ENCODE measurements at places on chromosomes 5 and 9. TPM values are rescaled to one million over a fixed set of nuclear protein-coding genes. Genes with fewer than 3 reads are reported as not detected.

THG1L gene
- total RNA-seq, result 11.9 TPM

PCDH12 gene
- total RNA-seq, result 0.31 TPM

SPINK4 gene
- total RNA-seq, result not detected

GNA14 gene
- 4.3 TPM for total RNA-seq

TTC16 gene
- total RNA-seq, result 32.7 TPM

PGM5 gene
- total RNA-seq, result 10.4 TPM

SLC36A2 gene
- 0.43 TPM for total RNA-seq

- DNase-seq, result no peak
Observed at GRCh38 chr5:140054086-140054689, 11.1 kb upstream of the NRG2 start.

- DNase-seq, result no peak
Observed at GRCh38 chr9:126298063-126298801, 28.4 kb upstream of the MVB12B start.

DNA sequence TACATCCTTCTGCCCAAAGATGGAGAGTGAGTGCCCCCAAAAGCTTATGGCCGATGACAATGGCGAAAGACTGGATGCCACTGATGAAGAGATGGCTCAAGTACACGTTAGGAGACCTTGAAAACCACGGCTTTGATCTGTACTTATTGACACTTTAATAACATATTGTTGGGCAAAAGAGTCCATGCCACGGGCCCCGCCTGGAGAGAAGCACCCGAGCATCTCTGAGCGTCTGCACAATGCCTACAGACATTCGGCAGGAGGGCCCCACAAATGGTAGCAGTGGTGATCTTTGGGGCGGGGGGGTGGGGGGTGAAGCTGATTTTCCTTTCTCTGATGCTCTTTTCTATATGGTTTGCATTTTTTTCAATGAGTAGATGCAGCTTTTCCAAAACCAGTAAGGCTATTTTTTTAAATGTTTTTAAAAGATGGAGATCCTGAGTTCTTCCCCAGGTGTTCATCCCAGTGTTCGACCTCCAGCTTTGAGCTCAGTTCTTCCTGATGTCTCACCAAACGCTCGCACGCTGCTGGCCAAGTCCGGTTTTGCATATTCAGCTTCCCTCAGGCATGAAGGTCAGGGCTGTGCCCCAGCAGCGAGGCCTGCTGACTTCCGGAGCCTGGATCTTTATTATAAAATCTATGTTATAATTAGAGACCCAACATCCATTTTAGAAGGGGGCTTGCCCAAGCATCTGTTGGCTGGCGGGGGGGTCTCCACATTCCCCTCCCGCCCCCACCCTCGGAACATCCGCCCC lies 34.3 kb upstream of the BARHL1 start:
- DNase-seq, result no peak

GRCh38 chr5:17425385-17426070 lies 72.5 kb upstream of the TAF11L2 start:
- DNase-seq, result no peak

GRCh38 chr5:116411101-116411571 lies 163.5 kb downstream of the SEMA6A start:
- peak; percentile 57 for DNase-seq

- DNase-seq, result no peak
Observed at GRCh38 chr9:72039532-72039931, 20.9 kb downstream of the C9orf57 start.

DNA sequence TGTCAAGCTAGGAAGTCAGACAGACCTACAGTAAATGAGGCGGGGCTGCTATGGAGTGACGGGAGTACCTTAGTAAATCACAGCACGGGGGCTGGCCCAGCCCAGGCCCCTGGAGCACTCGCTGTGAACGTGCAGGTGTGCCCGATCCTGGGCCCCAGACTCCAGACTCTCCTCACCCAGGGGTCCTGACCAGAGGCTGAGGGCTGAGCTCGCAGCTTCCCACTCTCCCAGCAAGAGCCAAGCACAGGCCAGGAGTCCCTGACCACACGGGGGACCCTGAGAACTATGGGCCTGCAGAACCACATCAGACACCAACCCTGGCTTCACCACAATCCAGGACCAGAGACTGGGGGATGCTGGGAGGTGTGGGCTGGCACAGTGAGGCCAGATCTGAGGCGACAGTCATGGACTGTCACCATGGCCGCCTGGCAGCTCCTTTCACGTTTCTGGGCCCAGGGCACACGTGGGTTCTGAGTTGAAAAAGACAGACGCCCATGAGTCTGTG lies 73.4 kb downstream of the ADAMTS2 start:
- DNase-seq, result no peak

GRCh38 chr9:94937214-94937903 lies 210.9 kb downstream of the AOPEP start:
- no peak for DNase-seq

DNA sequence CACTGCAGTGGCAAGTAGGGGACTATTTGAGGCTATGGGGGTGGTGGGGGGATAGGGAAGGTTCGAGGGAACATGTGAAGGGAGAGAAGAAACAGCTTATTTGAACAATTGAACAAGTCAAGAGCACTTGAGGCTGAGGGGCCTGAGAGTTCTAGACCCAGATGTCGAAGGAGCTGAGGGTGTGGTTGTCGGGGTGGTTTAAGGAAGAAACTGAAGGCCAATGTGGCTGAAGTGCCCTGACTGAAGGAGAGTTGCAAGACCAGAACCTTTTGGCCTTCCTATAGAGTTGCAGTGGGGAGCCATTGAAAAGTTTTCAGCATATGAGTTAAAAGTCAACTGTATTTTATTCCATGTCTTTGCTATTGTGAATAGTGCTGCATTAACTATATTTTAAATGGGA lies 19.1 kb downstream of the FOCAD start:
- DNase-seq, result no peak

GRCh38 chr9:100091650-100092049 lies 7.2 kb downstream of the ERP44 start:
- no peak for DNase-seq

GRCh38 chr5:44332285-44332971 lies 56.8 kb downstream of the FGF10 start:
- no peak for DNase-seq
